Stimulated activated CD4-positive, alpha-beta T cell treated with anti-CD3 and anti-CD28 coated beads, Interleukin-15, amount 100 ng/mL, for 1 hour (primary cell): ENCODE measurements at places on chromosomes 6 and 20.

GRCh38 chr20:33656783-33657703 is 5.1 kb upstream of the C20orf144 start:
- DNase-seq = no peak

DNA sequence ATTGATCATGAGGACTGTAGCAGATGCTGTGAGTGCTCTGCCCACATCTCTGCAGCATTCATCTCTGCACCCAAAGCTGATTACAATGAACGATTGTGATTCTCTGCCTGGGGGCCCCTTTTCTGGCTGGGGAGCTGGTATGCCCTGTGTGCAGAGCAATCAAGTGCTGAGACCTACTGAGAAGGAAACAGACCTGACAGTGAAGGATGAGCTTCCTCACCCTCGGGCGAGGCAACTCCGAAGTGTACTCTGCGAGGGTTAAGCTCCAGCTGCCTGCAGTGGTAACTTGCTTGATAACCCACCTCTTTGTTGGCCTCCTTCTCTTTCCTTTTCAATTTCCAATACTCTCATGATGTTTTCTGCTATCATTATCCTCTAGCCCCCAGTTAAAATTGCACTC is 289.7 kb upstream of the RNF24 start:
- no peak for DNase-seq

GRCh38 chr6:63492476-63492875 is 79.8 kb upstream of the LOC128125822 start:
- no peak for DNase-seq

DNA sequence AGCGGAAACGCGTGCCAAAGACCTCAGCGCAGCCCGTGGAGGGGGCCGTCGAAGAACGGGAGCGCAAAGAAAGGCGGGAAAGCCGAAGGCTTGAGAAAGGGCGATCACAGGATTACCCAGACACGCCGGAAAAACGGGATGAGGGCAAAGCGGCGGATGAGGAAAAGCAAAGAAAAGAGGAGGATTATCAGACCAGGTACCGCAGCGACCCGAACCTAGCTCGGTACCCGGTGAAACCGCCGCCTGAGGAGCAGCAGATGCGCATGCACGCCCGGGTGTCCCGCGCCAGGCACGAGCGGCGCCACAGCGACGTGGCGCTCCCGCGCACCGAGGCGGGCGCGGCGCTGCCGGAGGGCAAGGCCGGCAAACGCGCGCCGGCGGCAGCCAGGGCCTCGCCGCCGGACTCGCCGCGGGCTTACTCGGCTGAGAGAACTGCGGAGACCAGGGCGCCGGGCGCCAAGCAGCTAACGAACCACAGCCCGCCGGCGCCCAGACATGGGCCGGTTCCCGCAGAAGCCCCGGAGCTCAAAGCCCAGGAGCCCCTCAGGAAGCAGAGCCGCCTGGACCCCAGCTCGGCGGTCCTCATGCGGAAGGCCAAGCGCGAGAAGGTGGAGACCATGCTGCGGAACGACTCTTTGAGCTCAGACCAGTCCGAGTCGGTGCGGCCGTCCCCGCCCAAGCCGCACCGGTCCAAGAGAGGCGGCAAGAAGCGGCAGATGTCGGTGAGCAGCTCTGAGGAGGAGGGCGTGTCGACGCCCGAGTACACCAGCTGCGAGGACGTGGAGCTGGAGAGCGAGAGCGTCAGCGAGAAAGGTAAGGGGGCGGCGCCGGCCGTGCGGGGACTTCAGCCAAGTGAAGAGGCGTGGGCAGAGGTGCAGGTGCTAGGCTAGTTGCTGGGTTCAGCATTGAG is 296.2 kb downstream of the RIMS1 start:
- DNase-seq = no peak

- DNase-seq = no peak
Observed at GRCh38 chr6:109486068-109486467, 3.0 kb upstream of the ZBTB24 start.

GRCh38 chr6:153215242-153215641 is 84.2 kb upstream of the RGS17 start:
- no peak for DNase-seq

- no peak for DNase-seq
Observed at GRCh38 chr6:54719131-54719530, 127.4 kb upstream of the FAM83B start.

- no peak for DNase-seq
Observed at GRCh38 chr20:41171736-41172295, 34.5 kb downstream of the PLCG1 start.

DNA sequence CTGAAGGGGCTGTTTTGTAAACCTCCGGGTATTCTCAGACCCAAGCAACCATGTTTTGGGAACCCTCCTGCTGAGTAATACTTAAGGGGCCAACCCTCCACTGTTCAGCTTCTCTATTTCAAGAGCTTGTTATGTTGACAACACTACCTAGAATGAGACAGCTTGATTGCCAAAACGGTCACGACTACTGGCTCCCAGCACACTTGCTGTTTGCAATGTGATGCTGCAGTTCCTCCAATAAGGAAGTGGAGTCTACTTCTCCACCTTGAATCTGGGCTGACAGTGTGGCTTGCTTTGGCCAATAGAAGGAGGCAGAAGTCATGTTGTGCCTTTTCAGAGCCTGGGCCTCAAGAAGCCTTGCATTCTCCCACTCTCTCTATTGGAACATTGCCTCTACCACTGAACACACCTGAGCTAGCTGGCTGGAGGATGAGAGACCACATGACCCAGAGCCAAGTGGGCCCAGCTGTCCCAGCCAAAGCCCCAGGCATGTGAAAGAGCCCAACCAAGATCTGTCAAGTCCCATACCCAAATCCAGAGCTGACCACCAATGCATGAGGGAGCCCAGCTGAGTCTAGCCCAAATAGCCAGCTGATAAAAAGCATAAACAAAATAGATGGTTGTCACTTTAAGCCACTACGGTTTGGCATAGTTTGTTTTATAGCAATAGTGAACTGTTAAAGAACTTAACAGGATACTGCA is 108.0 kb downstream of the PRND start:
- no peak for DNase-seq

DNA sequence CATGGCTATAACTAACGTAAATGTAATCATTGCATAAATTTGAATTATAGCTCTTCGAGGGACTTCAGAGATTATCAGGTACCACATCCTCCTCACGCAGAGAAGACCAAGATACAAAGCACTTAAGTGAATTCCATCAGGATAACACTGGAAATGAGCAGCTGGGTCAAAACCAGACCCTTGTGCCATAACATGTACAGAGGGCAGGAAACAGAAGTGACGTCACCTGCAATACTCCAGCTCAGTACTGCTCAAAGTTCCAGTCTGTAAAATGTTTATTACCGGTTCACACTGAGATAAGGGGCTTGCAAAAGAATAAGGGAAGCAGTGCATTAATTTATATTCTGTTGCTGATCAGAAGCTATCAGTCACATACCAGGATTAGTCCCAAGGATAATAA is 45.8 kb downstream of the RGS17 start:
- no peak for DNase-seq

- DNase-seq = no peak
Observed at GRCh38 chr6:125201961-125202729, 48.6 kb downstream of the TPD52L1 start.

- DNase-seq = no peak
Observed at GRCh38 chr6:113842165-113842564, 15.0 kb upstream of the MARCKS start.

DNA sequence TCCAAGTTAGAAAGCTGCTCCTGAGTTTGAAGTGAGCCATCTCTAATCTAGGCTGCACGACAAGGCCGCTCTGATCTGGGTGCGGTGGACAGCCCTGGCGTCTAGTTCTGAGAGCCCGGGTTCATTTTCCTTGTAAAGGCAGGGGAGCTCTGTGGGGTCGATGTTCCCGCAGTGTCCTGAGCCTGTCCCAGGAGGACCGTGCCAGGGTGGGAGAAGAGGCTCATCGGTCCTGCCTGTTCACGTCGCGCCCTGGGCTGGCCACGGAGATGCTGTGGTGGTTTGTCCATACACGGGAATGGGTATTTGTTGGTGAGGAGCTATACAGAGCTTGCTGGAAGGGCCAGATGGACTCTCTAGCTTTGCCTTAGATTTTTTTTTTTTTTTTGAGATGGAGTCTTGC is 27.0 kb downstream of the PSMG4 start:
- DNase-seq = no peak

DNA sequence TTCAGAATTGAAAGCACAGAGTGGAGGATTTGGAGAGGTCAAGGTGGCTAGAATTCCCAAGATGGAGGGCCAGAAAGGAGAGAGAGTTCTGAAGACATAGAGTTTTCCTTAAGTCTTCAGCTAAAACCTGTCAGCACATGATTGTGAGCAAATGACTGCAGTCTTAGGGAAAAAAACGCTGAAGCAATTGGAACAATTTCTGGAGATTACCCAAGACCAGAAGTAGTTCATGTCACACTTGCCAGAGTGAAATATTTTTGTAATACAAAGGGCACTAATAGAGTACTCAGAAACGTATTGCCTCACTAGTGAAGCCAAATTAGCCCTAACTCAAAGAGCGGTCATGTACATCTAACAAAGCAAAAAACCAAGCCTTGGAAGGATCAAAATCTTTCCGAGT is 541.3 kb upstream of the MARCKS start:
- DNase-seq = no peak

DNA sequence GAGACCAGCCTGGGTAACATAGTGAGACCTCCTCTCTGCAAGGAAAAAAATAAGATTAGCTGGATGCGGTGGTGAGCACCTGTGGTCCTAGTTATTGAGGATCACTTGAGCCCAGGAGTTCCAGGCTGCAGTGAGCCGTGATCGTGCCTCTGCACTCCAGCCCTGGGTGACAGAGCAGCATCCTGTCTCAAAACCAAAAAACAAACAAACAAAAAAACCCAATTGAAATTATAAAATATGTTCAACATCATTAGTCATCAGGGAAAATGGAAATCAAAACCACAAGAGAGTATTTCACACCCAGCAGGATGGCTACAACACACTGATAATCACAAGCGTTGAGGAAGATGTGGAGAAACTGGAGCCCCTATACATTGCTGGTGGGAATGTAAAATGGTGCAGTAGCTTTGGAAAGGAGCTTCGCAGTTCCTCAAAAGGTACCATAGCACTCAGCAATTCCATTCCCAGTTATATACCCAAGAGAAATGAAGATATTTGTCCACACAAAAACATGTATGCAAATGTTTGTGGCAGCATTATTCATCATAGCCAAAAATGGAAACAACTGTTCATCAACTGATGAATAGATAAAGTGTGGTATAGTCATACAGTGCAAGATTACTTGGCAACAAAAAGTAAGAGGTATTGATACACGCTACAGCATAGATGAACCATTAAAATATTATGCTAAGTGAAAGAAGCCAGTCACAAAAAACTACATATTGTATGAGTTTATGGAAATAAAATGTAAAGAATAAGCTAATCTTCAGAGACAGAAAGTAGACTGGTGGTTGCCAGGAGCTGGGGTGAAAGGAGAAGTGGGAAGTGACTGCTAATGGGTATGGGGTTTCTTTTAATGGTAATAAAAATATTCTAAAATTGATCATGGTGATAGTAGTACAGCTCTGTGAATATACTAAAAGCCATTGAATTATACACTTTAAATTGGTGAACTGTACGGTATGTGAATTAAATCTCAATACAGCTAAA is 38.7 kb upstream of the RIPOR2 start:
- no peak for DNase-seq

GRCh38 chr6:35757456-35758123 is 18.8 kb upstream of the CLPSL2 start:
- no peak for DNase-seq

GRCh38 chr20:32465092-32465900 is 107.2 kb downstream of the ASXL1 start:
- DNase-seq = no peak

GRCh38 chr20:12383821-12384220 is 466.1 kb downstream of the BTBD3 start:
- no peak for DNase-seq

DNA sequence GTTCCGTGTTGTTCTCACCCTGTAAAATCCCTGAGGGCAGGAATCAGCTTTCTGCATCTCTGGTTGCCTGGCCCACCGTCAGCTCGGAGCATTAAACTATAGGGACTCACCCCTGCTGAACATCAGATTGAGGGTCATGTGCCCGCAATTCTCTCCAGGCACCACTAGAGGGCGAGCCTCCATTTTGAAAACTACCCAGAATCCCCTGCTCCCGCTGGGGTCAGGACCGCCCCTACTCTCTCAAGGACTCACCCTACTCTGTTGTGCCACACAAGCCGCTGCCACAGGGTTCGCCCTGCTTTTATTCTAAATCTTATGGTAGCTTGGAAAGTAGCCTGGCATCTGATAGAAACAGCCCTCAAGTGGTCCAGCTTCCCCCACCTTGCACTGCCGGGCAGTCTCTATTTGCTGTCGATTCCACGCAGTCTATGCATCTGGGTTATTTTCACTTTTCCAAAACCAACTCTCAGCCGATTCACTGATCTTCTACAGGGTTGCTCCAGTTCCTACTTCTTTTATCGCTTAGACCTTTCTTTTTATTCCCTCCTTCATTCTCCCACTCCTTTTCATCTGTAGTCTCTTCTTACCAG is 244.1 kb upstream of the QKI start:
- DNase-seq = no peak

- no peak for DNase-seq
Observed at GRCh38 chr20:52098186-52098585, 93.4 kb downstream of the ZFP64 start.

GRCh38 chr20:17403461-17403860 is 127.7 kb downstream of the BFSP1 start:
- no peak for DNase-seq

GRCh38 chr6:47170617-47170947 is 128.4 kb upstream of the ADGRF1 start:
- no peak for DNase-seq

DNA sequence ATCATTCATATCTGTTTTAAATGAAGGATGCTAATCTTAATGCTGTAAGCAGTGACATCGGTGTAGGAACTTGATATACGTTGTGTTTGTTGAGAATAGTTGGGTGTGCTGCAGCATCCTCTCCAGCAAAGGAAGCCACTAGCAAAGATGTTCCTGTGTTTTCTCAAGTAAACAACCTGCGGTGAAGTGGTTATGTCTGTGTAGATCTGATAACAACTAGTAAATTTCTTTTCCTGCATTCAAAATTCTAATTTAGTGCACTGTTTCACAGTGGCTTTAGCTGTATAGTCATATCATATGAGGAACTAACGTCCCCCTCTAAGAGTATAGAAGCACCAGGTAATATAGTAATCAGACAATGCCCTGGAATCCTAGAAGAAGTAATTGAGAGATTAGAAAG is 38.7 kb downstream of the NCOA7 start:
- no peak for DNase-seq

GRCh38 chr20:2133318-2134183 is 31.9 kb downstream of the STK35 start:
- DNase-seq = no peak

GRCh38 chr20:58803533-58803932 is 47.2 kb downstream of the GNAS-AS1 start:
- DNase-seq = no peak
